ENCODE measurements at places on chromosomes 1 and 21. TPM values are rescaled to one million over a fixed set of nuclear protein-coding genes. Genes with fewer than 3 reads are reported as not detected.
A peak's percentile ranks its signal among the peaks of the same experiment; 100 is the strongest.

DNA sequence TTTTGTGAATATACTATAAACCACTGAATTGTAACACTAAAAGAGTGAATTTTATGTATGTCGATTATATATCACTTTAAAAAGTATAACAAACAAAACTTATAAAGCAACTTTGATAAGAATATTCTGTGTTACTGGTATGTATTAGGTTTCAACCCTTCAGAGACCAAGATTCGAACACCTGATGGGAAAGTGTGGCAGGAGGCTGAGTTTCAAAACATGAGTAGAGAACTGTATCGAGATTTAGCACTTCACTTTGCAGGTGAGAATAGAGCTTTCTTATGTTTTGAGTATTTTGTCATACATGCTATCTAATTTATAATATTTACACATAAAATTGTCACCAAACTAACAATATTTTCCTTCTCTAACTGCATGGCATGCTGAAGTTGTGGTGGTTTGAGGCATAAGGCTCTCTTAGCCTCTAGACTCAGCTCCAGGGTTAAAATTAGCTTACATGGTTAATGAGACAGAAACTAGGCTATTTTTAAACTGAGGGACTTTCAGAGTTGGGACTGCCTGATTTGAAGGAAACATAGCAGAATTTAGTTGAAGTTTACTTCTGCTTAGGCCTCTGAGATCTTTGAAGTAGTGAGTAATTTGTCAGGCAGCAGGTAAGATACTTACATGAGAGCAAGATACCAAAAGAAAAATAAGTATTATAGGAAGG, 48.6 kb downstream of the CEP350 start:
- no peak for DNase-seq

GRCh38 chr1:51568231-51568935, 48.5 kb upstream of the OSBPL9 start:
- no peak for DNase-seq

DNA sequence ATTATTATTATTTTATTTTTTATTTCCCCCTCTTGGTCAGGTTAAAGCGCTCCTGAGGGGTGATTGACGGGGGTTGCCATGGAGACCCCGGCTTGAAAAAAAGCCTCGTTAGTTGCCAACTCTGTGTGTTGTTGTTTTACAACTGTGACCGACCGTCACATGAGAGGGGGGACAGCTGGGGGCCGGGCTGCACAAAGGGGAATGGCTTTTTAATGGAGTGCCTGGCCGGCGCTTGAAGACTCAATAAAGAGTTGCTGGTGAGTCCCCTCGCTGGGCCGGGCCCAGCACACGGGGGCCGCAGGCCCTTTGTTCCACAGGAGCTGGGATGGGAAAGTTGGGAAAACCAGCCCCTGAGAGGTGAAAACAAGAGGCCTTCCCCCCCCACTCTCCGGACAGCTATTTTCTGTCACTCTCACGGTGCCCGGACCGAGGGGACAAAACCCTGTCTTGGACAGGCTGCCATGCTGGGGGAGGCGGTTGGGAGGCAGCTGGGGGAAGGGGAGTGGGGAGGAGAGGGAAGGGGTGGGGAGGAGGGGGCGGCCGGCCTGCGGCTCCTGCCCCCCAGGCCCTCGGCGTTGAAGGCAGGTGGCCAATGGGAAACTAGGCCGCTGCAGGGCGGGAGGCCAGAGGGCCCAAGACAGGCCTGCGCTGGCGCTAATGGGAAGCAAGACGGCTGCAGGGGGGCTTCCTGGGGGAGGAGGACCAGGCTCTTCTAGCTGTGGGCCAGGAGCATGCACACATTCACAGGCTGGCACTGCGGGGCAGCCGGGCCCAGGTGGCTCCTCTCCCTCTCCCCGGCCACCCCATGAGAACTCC, 67.6 kb downstream of the CASZ1 start:
- DNase-seq, result no peak

The FCRL2 gene
- total RNA-seq, result not detected

The CTTNBP2NL gene
- 11.2 TPM for total RNA-seq

GRCh38 chr1:150508982-150509381, 1.1 kb downstream of the ECM1 start:
- no peak for DNase-seq

DNA sequence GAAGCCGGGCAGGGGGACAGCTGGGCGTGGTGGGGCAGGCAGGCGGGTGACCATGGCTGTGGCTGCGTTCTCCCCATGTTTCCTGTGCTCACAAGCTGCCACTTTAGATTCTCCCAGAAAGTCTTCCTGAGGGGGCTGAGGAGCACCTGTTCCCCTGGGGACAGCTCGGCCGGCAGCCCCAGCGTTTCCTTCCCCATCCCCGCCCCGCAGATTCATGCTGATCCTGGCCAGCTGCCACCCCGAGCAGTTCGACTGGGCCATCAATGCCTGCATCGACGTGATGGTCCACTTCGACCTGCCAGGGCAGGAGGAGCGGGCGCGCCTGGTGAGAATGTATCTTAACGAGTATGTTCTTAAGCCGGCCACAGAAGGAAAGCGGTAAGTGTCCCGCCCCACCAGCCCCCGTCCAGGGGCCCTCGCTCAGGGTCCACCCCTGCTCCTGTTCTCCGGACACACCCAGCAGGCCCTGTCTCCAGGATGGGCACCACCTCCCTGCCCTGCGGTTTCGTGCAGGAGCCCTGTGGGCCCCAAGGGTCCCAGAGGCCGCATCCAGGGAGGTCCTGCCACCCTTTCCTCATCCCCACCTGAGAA, 10.9 kb upstream of the ATAD3B start:
- no peak for DNase-seq

DNA sequence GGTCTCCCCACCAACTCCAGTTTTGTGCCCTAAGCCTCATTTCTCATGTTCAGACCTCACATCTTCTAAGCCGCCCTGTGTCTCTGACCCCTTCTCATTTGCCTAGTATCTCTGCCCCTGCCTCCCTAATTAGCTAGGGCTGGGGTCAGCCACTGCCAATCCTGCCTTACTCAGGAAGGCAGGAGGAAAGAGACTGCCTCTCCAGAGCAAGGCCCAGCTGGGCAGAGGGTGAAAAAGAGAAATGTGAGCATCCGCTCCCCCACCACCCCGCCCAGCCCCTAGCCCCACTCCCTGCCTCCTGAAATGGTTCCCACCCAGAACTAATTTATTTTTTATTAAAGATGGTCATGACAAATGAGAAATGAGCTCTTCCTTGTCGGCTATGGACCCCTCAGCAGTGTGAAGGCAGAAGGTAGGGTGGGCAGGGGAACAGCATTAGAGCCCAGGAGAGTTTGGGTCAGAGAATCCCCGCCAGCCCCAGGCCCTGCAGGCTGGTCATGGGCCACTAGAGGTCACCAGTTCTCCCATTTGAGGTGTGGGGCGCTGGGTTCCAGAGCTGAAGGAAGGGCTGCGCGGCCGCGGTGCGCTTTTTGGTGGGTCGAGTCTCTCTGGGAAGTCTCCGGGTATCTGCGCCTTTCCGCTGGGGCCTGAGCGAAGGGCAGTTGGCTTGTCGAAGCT, 11.5 kb downstream of the ADAMTSL4 start:
- DNase-seq, result no peak

The RPS27 gene
- 2,461 TPM for total RNA-seq

The CCDC30 gene
- total RNA-seq, result 1.8 TPM

- no peak for DNase-seq
Measured at GRCh38 chr1:229736376-229736775, 110.3 kb downstream of the URB2 start.

The TBX15 gene
- not detected for total RNA-seq

The KCNK2 gene
- total RNA-seq, result 0.29 TPM

DNA sequence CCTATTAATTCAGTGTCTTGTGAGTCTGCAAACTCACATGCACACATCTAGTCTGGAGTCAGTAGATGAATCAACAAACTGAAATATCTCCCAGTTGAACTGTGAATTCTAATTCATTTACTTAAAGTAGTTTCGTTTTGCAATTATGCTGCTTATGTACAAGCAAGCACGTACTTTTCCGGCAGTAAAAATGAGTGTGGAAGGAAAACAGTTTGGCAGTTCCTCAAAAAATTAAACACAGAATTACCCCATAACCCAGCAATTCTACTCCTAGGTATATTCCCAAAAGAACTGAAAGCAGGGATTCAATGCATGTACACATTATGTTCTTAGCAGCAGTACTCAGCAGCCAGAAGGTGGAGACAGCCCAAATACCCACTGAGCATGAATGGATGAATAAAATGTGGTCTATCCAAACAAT, 49.3 kb downstream of the GNB1 start:
- DNase-seq, result no peak

DNA sequence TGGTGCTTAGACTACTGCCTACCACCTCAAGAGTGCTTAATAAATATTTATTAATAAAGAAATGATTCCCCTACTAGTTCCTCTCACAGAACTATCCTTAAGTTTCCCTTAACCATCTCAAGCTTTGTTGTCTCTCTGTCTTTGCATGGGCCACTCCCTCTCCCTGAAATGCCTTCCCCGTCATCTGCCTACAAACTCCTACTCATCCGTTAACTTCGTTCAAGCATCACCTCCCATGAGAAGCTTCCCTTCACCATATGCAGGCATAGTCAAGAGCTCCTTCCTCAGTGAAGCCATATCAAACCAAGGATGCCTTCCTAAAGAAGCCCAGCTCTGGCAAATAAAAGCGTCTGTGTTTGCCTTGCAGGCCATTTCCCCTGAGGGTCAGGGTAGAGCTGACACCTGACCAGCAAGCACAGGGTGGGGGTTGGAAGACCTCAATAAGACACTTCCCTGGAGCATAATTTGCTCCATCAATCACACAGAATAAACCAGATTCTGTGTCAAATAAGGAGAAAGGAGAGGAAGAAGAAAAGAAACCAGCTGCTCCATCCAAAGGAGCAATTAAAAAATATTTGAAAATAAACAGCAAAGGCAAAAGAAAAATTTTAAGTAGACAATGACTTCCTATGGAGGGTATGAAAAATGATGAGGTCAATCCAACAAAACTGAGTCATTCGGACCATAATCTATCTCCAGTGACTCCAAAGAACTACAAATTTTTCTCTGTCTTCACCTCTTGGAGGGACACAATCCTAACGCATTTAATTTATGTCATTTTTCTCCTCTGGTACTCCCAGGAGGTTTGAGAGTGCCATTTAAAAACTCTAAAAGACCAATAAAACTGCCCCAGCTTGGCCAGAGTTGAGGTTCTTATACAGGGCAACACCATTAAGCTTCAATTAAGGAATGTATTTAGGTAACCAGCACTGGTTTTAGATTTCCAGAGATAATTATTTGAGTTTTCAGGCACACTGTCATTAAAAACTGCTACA, 303.6 kb downstream of the KCNH1 start:
- DNase-seq, result peak; percentile 33

DNA sequence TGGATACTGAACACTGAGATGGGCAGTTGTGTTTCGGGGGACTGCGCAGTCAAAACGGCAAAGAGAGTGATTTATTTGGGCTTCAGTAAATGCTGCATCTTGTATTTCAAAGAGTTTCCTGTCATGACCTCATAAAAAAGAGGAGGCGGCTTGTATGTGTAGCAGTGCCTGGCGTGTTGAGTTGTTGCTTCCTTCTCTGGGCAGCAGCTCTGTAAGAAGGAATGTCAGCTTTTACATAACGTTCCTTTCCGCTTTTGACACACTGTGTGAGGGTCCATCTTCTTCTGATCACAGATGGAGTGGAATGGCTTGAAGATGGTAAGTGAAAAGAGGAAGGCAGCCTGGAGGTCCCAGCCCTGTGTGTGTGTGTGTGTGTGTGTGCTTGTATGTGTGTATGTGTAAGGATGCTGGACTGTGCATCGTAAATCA, 941 bp downstream of the ELAVL4 start:
- no peak for DNase-seq

DNA sequence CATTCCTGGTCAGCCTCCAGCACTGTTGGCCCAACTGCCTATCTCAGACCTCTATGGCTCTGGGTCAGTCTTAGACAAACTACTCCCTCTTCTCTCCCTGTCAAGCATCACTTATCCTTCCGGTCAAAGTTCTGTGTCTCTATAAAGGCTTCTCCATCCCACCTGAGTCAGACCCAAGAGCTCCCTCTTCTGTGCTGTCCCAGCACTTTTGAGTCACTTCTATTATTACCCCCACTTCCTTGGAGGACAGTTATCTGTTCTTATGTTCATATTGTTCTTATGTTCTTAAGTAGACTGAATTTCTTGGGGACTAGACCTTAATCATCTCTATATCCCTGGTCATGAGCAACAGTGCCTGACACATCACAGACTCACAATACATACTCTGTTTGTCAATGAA, 29.2 kb upstream of the IL10 start:
- DNase-seq, result no peak

- DNase-seq, result no peak
Measured at GRCh38 chr1:50697440-50698421, 262.3 kb downstream of the FAF1 start.

DNA sequence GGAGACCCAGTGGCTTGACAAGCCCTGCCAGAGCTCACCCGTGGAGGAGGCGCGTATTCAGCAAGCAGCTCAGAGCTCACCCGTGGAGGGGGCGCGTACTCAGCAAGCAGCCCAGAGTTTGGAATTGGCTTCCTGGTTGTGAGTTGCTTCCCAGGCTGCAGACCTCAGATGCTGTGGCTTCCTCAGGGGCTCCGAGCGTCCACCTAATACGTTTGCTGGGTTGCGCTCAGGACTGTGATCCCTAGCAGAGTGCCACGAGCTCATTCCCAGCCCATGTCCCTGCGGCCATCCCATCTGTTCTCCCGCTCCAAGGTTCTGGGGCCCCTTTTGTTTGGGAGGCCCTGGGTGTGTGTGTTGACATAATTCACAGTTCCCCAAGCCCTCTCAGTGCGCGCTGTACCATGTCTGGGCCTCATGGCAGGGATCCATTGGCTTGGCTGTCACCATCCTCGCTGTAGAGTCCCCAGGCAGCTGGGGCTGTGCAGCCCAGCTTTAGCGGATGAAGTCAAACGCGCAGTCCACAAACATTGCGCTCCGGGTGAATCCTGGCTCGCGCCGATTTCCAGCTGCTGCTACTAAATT, 3.6 kb downstream of the AJAP1 start:
- DNase-seq, result no peak

The VSIG8 gene
- not detected for total RNA-seq

GRCh38 chr21:39347537-39347936, 1.4 kb downstream of the HMGN1 start:
- DNase-seq, result no peak

DNA sequence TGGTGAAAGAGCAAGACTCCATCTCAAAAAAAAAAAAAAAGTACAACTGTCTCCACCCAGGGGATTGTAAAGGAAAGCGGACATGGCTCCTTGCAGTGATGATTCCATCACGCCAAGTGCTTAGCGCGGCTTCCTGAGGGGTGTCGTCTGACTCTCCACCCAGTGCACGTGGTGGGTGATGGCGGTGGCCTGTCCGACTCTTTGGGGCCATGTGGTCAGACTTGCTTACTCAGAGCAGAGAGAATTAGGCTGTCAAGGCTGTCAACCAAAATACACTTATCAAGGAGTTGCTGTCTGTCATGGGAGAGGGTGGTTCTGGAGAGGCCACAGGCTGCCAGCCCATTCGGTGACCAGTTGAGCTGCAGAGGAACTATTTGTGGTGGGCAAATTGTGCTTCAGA, 49.4 kb downstream of the PTPRF start:
- DNase-seq, result no peak
